Type B pancreatic cell (in vitro differentiated cells): ENCODE measurements at places on chromosomes 2 and 18. TPM values are rescaled to one million over a fixed set of nuclear protein-coding genes. Genes with fewer than 3 reads are reported as not detected.
A peak's percentile ranks its signal among the peaks of the same experiment; 100 is the strongest.

GRCh38 chr2:229202646-229203045, 68.4 kb downstream of the PID1 start:
- H3K4me3 ChIP-seq = no peak overlapping the region
- peaks cover 4% of the 10 kb centered on the region for H3K4me1 ChIP-seq
- no peak overlapping the region for H3K27ac ChIP-seq
- H3K36me3 ChIP-seq = no peaks in the 10 kb centered on the region
- no peak for DNase-seq

GRCh38 chr2:187543488-187543887, 10.7 kb downstream of the TFPI start:
- H3K27me3 ChIP-seq = no peaks in the 10 kb centered on the region
- H3K4me1 ChIP-seq = peaks cover 10% of the 10 kb centered on the region
- no peak for DNase-seq
- no peaks in the 10 kb centered on the region for H3K36me3 ChIP-seq

- H3K4me3 ChIP-seq = peak within 1 kb of the TSS; percentile 93
- peaks cover 25% of the 10 kb centered on the region for H3K4me1 ChIP-seq
- peaks cover 69% of the 10 kb centered on the region for H3K27me3 ChIP-seq
- DNase-seq = peak; percentile 78
- H3K36me3 ChIP-seq = peaks cover 10% of the 10 kb centered on the region
Measured at GRCh38 chr18:5895299-5895875, at the start of gene TMEM200C. TMEM200C (minus strand) TSS chr18:5895522; CDS start chr18:5892063, 3,459 bp downstream.

GRCh38 chr18:3321133-3321812, 59.3 kb downstream of the MYL12B start:
- DNase-seq = no peak
- H3K36me3 ChIP-seq = no peaks in the 10 kb centered on the region
- no peaks in the 10 kb centered on the region for H3K27me3 ChIP-seq
- peaks cover 9% of the 10 kb centered on the region for H3K4me1 ChIP-seq
- no peak overlapping the region for H3K27ac ChIP-seq
- no peak overlapping the region for H3K4me3 ChIP-seq

DNA sequence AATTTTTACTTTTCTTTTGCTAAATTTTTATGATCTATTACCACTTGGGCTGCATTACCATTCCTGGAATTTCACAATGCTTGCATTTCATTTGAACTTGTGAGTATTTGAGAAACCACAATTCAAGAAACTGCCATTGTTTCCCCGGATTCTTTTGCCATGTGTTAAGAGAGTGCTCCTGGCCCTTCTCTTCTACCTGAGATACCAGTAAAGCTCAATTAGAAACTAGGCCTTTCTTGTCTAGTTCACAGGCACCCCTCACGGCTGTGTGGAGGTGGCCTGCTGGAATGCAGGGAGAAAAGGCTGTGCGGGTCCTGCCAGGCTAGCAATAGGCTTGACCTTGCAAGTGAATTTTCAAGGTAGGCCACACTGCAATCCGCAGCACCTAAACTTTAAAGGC, 40.8 kb downstream of the ZEB2 start:
- H3K27ac ChIP-seq = no peak overlapping the region
- peaks cover 16% of the 10 kb centered on the region for H3K36me3 ChIP-seq
- no peak overlapping the region for H3K4me3 ChIP-seq
- H3K4me1 ChIP-seq = peaks cover 25% of the 10 kb centered on the region

GRCh38 chr2:23994567-23994966, 15.3 kb upstream of the MFSD2B start:
- H3K27me3 ChIP-seq = no peaks in the 10 kb centered on the region
- H3K4me1 ChIP-seq = no peaks in the 10 kb centered on the region
- H3K36me3 ChIP-seq = peaks cover 21% of the 10 kb centered on the region
- DNase-seq = no peak

- no peak for DNase-seq
- H3K36me3 ChIP-seq = no peaks in the 10 kb centered on the region
- H3K27me3 ChIP-seq = peaks cover 44% of the 10 kb centered on the region
- H3K4me3 ChIP-seq = no peak overlapping the region
- peaks cover 5% of the 10 kb centered on the region for H3K4me1 ChIP-seq
- no peak overlapping the region for H3K27ac ChIP-seq
Measured at GRCh38 chr2:176984987-176985386, 227.6 kb upstream of the HNRNPA3 start.

DNA sequence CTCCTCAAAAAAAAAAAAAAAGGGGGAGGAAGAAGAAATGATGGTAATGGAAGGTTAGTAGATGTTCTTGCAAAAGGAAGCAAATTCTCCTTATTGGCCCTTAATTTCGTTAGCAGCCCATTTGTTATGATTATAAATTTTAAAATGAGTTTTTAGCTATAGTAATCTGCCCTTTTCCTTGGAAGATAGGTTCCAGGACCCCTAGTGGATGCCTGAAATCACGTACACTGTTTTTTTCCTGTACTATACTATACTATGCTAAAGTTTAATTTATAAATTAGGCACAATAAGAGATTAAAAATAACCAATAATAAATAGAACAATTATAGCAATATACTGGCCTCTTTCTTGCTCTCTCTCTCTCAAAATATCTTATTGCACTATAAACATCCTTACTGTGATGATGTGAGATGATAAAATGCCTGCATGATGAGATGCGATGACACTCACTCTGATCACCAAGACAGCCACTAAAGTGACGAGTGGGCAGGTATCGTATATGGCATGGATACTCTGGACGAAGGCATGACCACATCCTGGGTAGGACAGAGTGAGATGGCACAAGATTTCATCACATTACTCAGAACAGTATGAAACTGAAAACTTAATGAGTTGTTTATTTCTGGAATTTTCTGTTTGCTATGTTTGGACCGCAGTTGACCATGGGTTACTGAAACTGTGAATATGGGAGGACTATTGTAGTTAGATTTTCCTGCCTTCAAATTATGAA, 87.2 kb downstream of the KCTD18 start:
- no peaks in the 10 kb centered on the region for H3K27me3 ChIP-seq
- no peak for DNase-seq
- peak overlapping the region; percentile 21 for H3K27ac ChIP-seq
- peaks cover 18% of the 10 kb centered on the region for H3K4me1 ChIP-seq
- H3K36me3 ChIP-seq = peaks cover 36% of the 10 kb centered on the region
- no peak overlapping the region for H3K4me3 ChIP-seq

- H3K27me3 ChIP-seq = no peaks in the 10 kb centered on the region
- H3K27ac ChIP-seq = no peak overlapping the region
- H3K4me1 ChIP-seq = peaks cover 5% of the 10 kb centered on the region
Measured at GRCh38 chr18:49638891-49639557, 77.2 kb downstream of the LIPG start.

DNA sequence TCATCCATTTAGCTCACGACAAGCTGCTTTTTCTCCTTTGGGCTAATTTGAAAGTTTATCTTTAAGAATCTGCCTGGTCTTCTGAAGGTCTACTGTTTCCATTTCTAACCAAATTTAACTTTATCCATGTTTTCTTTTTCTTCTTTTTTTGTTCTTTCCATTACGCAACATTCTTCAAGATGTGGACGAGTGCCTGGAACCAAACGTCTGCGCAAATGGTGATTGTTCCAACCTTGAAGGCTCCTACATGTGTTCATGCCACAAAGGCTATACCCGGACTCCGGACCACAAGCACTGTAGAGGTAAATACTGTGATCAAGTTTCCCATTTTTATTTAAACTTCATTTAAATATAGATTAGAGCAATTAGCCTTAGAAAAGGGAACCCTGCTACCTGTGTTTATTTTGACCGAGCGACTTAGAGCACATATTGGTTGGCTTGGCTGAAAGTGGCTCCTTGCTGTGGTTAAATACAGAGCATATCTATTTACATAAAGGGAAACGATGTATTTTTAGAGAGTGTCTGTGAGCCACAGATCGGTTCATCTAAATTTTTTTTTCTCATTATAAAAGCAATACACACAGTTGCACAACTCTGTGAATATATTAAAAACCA, 183.4 kb upstream of the RASGRP3 start:
- H3K36me3 ChIP-seq = peaks cover 2% of the 10 kb centered on the region
- no peak overlapping the region for H3K4me3 ChIP-seq
- H3K4me1 ChIP-seq = peaks cover 5% of the 10 kb centered on the region
- DNase-seq = no peak

DNA sequence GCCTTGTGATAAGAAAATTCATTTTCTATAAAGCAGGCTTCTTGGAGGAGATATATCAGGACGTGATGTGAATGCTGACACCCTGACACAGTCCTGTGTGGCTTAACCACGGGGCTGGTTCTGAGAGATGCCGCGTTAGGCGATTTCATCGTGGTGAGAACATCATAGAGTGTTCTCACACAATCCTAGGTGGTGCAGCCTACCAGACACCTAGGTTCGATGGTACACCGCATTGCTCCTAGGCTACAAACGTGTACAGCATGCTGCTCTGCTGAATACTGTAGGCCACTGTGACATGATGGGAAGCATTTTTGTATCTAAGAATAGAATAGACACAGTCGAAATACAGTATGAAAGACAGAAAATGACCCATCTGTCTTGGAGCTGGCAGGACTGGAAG, 82.5 kb downstream of the TNFRSF11A start:
- no peaks in the 10 kb centered on the region for H3K4me1 ChIP-seq
- H3K4me3 ChIP-seq = no peak overlapping the region
- H3K36me3 ChIP-seq = no peaks in the 10 kb centered on the region
- peaks cover 5% of the 10 kb centered on the region for H3K27me3 ChIP-seq
- no peak for DNase-seq

DNA sequence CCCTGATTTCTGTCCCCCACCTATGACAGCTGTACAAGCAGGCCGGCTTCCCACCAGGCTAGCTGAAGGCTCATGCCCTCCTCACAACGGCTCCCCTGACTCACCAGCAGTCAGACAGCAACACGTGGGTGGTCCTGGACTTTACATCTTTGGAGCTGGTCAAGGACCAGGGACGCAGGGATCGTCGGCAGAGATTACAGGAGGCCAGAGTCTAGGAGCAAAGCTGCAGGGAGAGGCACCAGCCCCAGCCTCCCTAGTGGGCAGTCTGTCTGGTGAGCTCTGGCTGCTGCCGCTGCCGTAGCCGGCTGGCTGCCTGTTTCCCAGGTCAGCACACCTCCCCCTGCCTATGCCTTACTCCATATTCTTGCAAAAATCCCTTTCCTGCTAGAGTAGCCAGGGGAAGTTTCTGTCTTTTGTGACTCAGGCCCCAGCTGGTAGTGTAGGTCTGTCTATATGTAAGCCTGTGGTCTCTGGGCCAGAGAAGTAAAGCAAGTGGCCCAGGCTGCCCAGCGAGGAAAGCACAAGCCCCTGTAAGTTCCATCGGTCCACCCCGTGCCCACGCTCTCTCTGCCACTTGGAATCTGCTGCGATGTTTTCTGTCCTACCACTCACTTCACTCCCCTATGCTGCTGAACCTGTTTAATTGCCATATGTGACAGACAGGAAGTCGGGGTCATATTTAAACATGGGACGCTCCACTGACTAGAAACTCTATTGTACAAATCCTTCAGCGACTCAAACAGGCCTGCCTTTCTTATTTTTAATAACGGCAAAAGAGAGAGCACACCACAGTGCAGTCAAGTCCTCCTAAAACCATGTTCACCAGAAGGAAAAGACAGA, 2.4 kb upstream of the ARHGEF4 start:
- H3K4me3 ChIP-seq = peak overlapping the region; percentile 13
- DNase-seq = no peak
- peaks cover 6% of the 10 kb centered on the region for H3K4me1 ChIP-seq
- H3K27me3 ChIP-seq = peaks cover 37% of the 10 kb centered on the region
- H3K36me3 ChIP-seq = no peaks in the 10 kb centered on the region
- H3K27ac ChIP-seq = peak overlapping the region; percentile 48

DNA sequence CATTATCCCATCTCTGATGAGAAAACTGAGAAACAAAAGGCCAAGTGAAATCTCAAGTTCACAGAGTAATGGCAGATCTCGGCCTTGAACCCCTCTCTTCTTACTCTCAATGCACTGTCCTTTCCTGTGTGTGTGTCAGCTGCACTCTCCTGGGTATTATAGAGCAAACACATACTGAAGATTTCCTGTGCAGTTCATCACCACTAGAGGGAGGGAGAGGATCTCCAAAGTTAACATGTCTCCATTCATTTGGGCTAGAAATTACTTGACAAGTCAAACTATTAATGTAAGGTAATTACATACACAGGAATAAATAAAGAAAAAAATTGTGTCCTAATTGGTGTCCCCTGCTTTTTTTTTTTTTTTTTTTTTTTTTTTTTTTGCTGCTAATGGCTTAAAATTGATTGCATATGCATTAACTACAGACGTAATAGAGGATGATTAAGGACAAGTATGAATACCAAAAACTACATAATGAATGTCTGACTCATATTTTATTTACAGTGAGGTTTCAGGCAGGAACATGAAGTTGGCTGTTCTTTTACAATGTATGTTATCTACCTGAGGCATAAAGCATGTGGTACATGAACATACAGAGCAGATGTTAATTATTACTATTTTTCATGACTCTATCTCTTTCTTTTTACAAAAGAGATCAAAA, 269.2 kb downstream of the NYAP2 start:
- H3K36me3 ChIP-seq = no peaks in the 10 kb centered on the region
- no peak overlapping the region for H3K4me3 ChIP-seq
- no peak overlapping the region for H3K27ac ChIP-seq
- no peak for DNase-seq
- H3K27me3 ChIP-seq = peaks cover 10% of the 10 kb centered on the region
- H3K4me1 ChIP-seq = peaks cover 7% of the 10 kb centered on the region

DNA sequence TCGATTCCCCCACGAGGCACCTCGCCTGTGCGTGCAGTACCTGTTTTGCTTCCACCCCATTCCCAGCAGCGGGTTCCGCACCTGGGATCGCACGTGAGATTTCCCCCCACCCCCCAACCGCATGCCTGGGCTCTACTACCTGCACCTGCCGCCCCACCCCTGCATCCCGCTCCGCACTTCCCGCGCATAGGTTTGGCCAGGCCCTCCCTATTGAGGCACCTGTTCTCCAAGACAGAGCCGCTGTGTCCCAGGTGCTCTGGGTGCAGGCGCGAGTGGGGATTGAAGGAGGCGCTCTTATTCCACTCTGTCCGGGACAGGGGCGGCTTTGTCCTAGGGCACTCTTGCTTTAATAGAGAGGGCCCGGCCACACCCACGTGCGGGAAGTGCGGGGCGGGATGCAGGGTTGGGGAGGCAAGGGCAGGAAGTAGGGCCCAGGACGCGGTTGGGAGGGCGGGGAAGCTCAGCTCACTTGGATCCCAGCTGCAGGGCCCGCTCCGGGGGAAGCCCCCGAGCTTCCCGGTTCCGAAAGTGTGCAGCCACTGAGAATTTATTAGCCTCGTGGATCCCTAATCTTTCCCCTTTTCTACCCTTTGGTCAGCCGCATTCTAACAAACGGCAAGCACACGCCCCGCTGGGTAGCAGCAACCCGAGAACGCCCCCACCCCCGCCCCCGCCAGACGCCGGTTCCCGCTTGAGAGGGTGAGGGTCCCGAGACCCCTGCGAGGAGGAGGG, 670 bp upstream of the MOCOS start:
- no peak overlapping the region for H3K27ac ChIP-seq
- no peaks in the 10 kb centered on the region for H3K36me3 ChIP-seq
- DNase-seq = no peak
- H3K4me3 ChIP-seq = peak overlapping the region; percentile 91
- H3K4me1 ChIP-seq = peaks cover 4% of the 10 kb centered on the region

GRCh38 chr2:120908314-120908975, 172.8 kb downstream of the GLI2 start:
- H3K27ac ChIP-seq = no peak overlapping the region
- no peak overlapping the region for H3K4me3 ChIP-seq
- DNase-seq = no peak
- H3K36me3 ChIP-seq = peaks cover 5% of the 10 kb centered on the region
- peaks cover 41% of the 10 kb centered on the region for H3K4me1 ChIP-seq

The ESPNL gene
- 0.12 and 0.24 TPM in 2 replicates for total RNA-seq

The CFAP210 gene
- 0.19 and 1.4 TPM in 2 replicates for total RNA-seq

The ASXL3 gene
- total RNA-seq = 15.6 and 24.4 TPM in 2 replicates

The NT5DC4 gene
- total RNA-seq = not detected in 2 replicates

The OR6B2 gene
- total RNA-seq = not detected in 2 replicates

The GALR1 gene
- total RNA-seq = 0.07 and 0.14 TPM in 2 replicates
